Activated CD4-positive, CD25-positive, alpha-beta regulatory T cell (primary cell): ENCODE measurements at places on chromosomes 1 and 21.

DNA sequence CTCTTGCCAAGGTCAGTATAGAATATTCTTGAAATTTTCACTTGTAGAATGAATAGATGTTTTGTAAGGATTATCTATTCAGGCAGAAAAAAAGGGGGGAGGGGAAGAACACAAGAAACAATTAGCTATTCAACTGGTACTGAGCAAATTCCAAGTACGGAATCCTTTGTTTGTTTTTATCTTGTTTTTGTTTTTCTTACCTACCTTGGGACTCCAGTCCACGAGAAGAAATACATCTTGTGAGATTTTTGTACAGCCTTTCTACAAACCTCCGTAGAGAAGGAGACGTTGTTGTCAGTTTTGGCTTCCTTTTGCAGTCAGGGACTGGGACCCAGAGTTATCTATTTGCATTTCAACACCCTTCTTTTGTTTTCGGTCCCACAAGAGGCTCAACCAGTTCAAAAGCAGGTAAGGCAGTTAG lies 36.0 kb downstream of the ZNF281 start:
- DNase-seq = no peak

GRCh38 chr1:53203466-53203865 lies 6.8 kb downstream of the CPT2 start:
- DNase-seq = no peak

DNA sequence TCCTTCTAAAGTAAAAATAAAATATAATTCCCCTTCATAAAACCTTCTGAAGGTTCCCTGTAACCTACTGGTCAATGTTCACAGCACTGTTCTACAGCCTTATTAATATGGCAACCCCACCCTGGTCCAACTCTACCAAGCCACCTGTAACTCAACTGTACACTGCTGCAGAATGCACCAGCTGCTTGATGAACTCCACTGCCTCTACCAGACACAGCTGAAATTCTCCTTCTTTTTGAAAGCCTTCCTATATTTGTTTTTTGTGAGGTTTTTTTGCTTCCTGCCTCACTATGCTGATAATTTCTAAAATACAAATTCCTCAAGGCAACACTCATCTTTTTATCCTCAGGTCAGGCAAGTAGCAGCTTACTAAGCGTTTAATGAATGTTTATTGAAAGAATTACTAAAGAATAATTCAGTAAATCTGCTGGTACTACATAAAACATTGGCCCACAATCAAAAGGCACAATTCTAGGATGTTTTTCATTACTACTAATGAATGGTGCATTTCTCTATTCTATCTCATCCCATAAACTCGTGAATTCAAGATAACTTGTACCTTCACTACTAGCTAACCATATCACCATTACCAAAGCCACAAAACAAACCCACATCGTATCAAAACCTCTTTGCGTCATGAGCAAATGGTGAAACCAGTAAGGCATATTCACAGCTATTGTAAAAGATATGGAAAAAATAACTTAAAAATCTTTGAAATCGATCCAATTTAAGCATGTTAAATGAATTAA lies 2.4 kb downstream of the SSX2IP start:
- no peak for DNase-seq

GRCh38 chr21:31282095-31282709 lies 61.9 kb downstream of the TIAM1 start:
- DNase-seq = no peak

DNA sequence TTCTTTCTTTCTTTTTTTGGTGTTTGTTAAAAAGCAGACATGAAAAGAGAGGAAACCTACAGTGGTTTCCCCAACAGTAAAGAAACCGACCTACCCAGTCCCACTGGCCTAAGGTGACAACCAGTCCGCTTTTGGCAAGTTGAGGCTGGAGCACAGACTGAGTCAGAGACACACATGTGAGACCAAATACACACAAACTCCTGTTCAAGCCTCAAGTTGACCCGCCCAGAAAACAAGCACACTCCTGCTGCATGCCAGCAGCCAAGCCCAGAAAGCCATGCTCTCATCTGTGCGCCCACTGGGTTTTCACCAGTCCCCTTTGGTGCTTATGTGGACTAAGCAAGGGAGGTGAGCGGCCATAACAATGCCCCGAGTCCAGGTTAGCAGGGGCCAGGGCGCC lies 64.6 kb upstream of the GPR153 start:
- no peak for DNase-seq

DNA sequence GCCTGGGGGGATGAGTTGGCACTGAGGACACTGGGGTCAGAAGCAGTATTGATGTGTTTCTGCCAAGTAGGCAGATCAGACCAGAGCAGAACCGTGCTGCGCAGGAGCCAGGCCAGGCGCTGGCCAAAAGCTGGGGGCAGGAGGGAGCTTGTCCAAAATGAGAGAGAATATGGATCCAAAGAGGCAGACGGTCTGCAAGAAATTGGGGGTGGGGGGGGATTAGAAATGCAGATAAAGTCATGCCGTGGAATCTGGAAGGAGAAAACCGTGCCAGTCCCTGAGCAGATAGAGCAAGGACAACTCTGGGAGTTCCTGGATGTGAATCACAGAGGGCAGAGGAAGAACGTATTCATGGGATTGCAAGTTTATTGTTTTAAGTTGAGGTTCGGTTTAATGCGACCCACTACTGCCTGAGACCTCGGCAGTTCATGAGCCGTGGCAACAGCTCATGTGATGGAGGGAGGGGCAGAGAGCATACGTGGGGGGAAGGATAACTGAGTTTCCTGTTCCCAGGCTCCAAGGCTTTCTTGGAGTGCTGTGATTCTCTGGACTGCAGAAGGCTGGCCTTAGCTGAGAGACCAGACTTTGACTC lies 224.0 kb downstream of the FGGY start:
- DNase-seq = no peak

DNA sequence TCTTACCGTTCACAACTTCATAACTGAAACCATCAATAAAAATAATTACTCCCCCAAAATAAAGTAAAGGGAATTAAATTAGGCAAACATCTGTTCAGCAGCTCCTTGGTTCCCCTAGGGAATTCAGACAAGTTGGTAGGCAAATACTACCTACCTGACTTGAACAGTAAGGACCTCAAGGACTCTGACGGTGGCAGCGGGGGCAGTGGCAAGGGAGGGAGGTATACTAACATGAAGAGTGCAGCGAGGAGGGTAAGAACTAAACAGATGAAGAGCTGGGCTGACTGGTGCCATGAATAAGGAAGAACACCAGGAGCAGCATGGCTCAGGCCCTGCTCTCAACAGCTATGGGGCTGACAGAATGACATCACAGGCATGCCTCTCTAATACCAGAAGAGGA lies 33.1 kb downstream of the MTOR start:
- no peak for DNase-seq

DNA sequence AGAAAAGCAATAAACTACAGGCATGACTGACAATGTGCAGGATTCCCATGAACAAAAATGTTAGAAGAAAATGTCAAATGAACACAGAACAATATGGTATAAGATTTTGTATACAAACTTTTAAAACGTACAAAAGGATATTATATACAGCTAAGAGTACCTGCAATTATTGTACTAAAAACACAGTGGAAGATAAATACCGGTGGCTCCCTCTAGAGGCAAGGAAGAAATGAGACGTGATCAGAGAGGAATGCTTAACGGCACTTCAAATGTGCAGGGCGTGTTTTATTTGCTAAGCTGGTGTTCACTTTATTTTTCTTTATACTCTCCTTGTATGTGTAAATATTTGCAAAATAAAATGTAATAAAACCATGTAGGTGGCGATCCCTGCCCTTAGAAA lies 191.8 kb upstream of the SAMSN1 start:
- DNase-seq = peak; percentile 16

GRCh38 chr1:234244482-234244881 lies 128.8 kb upstream of the COA6 start:
- DNase-seq = no peak
